ENCODE measurements at places on chromosomes 3 and 15.

GRCh38 chr3:101229681-101230080 lies 90.7 kb downstream of the IMPG2 start:
- DNase-seq: no peak

GRCh38 chr3:67781218-67781617 lies 126.8 kb upstream of the SUCLG2 start:
- no peak for DNase-seq

DNA sequence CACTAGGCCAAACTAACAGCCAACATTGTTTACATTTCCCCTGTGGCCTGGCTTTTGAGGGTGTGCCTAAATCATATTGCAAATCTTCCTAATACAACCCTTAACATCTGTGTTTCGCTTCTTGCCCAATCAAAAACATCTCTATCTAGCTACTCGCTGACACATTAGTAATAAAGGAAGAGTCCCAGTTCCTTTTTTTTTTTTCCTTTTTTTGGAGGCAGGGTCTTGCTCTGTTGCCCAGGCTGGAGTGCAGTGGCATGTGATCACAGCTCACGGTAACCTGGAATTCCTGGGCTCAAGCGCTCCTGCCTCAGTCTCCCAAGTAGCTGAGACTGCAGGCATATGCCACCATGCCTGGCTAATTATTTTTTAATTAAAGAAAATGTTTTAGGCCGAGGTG lies 2.1 kb upstream of the SRPRB start:
- no peak for DNase-seq

DNA sequence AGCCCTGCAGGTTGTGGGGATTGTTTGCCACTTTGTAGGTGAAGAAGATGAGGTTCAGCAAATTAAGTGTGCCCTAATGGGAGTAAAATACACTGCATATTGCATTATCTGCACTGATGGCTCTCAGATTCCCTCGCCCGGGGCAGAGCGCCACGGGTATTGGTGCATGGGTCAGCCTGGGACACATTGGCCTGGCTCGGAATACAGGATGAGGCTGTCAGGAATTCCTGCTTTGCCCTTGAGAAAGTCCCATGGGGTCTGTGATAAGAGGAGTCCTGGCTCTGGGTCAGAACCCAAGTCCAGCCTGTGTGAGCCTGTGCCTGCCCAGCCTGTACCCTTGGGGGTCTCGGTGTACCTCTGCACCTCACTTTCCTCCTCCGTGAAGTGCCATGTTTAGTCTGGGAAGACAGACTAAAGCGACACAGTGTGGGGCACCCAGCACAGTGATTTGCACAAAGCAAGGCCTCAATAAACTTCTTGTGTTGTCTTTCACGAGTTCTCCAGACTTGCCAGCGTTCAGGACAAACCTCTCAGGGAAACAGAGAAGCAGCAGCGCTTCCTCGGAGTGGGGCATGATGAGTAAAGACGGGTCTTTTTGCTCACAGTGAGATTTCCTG lies 107.6 kb downstream of the LRRK1 start:
- DNase-seq: no peak

GRCh38 chr3:43522727-43523362 lies 99.0 kb downstream of the ANO10 start:
- no peak for DNase-seq
